Endothelial cell of coronary artery (primary cell): ENCODE measurements at places on chromosomes 6 and 20. TPM values are rescaled to one million over a fixed set of nuclear protein-coding genes. Genes with fewer than 3 reads are reported as not detected.

BAK1 gene
- total RNA-seq, result 16.8 and 24.3 TPM in 2 replicates

MATN4 gene
- not detected in 2 replicates for total RNA-seq

AGER gene
- 0.36 and 0.66 TPM in 2 replicates for total RNA-seq

ID1 gene
- 223 and 245 TPM in 2 replicates for total RNA-seq

GGT7 gene
- 1.2 and 5.1 TPM in 2 replicates for total RNA-seq

OR2B6 gene
- not detected in 2 replicates for total RNA-seq

OPRM1 gene
- total RNA-seq, result not detected in 2 replicates

HLA-F gene
- 5.4 and 17.4 TPM in 2 replicates for total RNA-seq

LY6G6D gene
- total RNA-seq, result not detected in 2 replicates

LYRM4 gene
- 21.5 and 26.9 TPM in 2 replicates for total RNA-seq

SPO11 gene
- not detected in 2 replicates for total RNA-seq

HCRTR2 gene
- total RNA-seq, result not detected in 2 replicates

GSTA3 gene
- total RNA-seq, result not detected in 2 replicates

DYNLT2 gene
- 0.63 and 1.0 TPM in 2 replicates for total RNA-seq

SPATA25 gene
- 0.63 and 0.75 TPM in 2 replicates for total RNA-seq

RNGTT gene
- total RNA-seq, result 14.3 and 15.1 TPM in 2 replicates

ELOVL2 gene
- total RNA-seq, result not detected in 2 replicates

THBS2 gene
- total RNA-seq, result 0.18 and 260 TPM in 2 replicates

TFAP2D gene
- not detected in 2 replicates for total RNA-seq

EPHA7 gene
- 0.09 and 0.54 TPM in 2 replicates for total RNA-seq

BNIP5 gene
- total RNA-seq, result not detected in 2 replicates

HEY2 gene
- total RNA-seq, result 1.1 and 4.1 TPM in 2 replicates

MOG gene
- total RNA-seq, result not detected in 2 replicates

EZR gene
- 85.1 and 191 TPM in 2 replicates for total RNA-seq

MUC21 gene
- not detected in 2 replicates for total RNA-seq

SLC12A5 gene
- 0.19 and 0.63 TPM in 2 replicates for total RNA-seq

FAM184A gene
- 0.18 and 0.19 TPM in 2 replicates for total RNA-seq

STX11 gene
- total RNA-seq, result 5.7 and 10.4 TPM in 2 replicates

ARHGAP40 gene
- total RNA-seq, result 0.09 TPM in 1 of 2 replicates, not detected in the other

LAMP5 gene
- 0.27 TPM in 1 of 2 replicates, not detected in the other for total RNA-seq

BMP6 gene
- total RNA-seq, result 141 and 190 TPM in 2 replicates

GJA10 gene
- not detected in 2 replicates for total RNA-seq

C6orf15 gene
- not detected in 2 replicates for total RNA-seq

PI3 gene
- total RNA-seq, result not detected in 2 replicates

ABHD16B gene
- not detected in 2 replicates for total RNA-seq

SLC22A3 gene
- total RNA-seq, result 0.09 TPM in 2 replicates

FAM135A gene
- 11.6 and 12.6 TPM in 2 replicates for total RNA-seq

KIF25 gene
- total RNA-seq, result not detected in 2 replicates

HLA-G gene
- not detected in 2 replicates for total RNA-seq

ERVFRD-1 gene
- not detected in 2 replicates for total RNA-seq

LRRC73 gene
- 0.18 and 0.19 TPM in 2 replicates for total RNA-seq

LY86 gene
- total RNA-seq, result not detected in 2 replicates

TFB1M gene
- total RNA-seq, result 11.4 and 14.4 TPM in 2 replicates

SLA2 gene
- total RNA-seq, result under 0.01 TPM in 1 of 2 replicates, not detected in the other

EDN1 gene
- 168 and 296 TPM in 2 replicates for total RNA-seq

SLC24A3 gene
- total RNA-seq, result 0.19 TPM in 1 of 2 replicates, not detected in the other

IER3 gene
- 76.0 and 82.1 TPM in 2 replicates for total RNA-seq

RHAG gene
- not detected in 2 replicates for total RNA-seq

NRN1 gene
- 23.5 and 26.3 TPM in 2 replicates for total RNA-seq

FAXC gene
- total RNA-seq, result 0.54 and 0.56 TPM in 2 replicates

CGA gene
- total RNA-seq, result not detected in 2 replicates

SNRPB gene
- 176 and 225 TPM in 2 replicates for total RNA-seq

CST2 gene
- total RNA-seq, result not detected in 2 replicates

SIRPB1 gene
- 0.81 and 1.0 TPM in 2 replicates for total RNA-seq

PTCRA gene
- total RNA-seq, result not detected in 2 replicates

TINAG gene
- 0.09 TPM in 1 of 2 replicates, not detected in the other for total RNA-seq
